ENCODE measurements at places on chromosomes 3 and 15. TPM values are rescaled to one million over a fixed set of nuclear protein-coding genes. Genes with fewer than 3 reads are reported as not detected.

LXN gene
- 5.7 TPM for total RNA-seq

TIGIT gene
- 0.13 TPM for total RNA-seq

IVD gene
- 58.4 TPM for total RNA-seq

SLC27A2 gene
- 0.74 TPM for total RNA-seq

HDC gene
- 0.65 TPM for total RNA-seq

GPR171 gene
- total RNA-seq = 0.62 TPM

INKA1 gene
- 3.8 TPM for total RNA-seq

GRCh38 chr3:1421577-1421976 is 328.8 kb downstream of the CNTN6 start:
- DNase-seq = no peak

GRCh38 chr3:152317184-152317583 is 48.5 kb downstream of the MBNL1 start:
- no peak for DNase-seq

DNA sequence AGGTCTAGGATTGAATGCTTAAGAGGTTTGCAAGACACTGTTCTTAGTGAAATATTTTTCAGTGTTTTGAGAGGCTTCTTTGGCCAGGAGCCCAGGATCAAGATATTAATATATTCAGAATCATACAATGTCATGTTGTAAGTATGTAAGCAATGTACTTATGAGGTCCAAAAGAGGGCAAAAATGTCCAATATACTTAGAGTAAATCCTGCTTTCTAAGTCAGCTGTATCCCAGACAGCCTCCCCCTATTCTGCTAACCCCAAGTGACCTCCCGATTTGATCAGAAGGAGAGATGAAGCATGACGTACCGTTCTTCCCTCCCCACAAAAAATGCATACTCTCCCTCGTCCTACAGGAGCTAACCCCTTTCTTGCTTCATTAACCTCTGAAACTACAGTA is 70.9 kb downstream of the CHAC1 start:
- DNase-seq = no peak

DNA sequence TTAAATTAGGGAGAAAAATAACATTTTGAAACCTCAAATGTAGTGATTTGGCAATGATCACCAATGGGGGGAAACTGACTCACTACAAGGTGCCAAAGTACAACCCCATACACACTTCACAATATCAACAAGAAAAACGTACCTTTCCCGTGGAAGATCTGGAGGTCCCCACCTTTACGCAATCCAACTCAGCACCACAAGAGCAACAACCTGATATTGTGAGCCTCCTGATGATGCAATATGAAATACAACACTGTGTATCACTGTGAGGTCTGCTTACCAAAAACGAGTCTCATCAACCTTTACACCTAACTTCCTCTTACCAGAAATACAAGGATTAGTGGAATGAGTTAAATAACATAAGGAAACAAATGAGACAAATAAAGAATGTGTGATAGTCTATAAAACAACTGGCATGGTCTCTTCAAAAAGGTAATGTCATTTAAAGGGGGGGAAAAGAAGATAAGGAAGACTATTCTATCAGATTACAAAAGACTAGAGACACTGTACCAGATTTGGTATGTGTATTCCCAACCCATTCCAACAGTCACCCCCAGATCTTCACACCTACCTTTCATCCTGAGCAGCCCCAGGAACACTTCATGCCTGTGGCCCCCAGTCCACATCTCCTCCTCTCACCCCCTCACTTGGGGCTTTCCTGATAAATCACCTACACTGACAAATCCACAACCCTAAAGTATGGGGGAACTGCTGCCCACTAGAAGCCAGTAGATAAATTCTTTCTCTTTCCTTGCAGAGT is 27.7 kb downstream of the DLG1 start:
- no peak for DNase-seq

GRCh38 chr3:14687360-14687759 is 12.4 kb downstream of the C3orf20 start:
- no peak for DNase-seq

DNA sequence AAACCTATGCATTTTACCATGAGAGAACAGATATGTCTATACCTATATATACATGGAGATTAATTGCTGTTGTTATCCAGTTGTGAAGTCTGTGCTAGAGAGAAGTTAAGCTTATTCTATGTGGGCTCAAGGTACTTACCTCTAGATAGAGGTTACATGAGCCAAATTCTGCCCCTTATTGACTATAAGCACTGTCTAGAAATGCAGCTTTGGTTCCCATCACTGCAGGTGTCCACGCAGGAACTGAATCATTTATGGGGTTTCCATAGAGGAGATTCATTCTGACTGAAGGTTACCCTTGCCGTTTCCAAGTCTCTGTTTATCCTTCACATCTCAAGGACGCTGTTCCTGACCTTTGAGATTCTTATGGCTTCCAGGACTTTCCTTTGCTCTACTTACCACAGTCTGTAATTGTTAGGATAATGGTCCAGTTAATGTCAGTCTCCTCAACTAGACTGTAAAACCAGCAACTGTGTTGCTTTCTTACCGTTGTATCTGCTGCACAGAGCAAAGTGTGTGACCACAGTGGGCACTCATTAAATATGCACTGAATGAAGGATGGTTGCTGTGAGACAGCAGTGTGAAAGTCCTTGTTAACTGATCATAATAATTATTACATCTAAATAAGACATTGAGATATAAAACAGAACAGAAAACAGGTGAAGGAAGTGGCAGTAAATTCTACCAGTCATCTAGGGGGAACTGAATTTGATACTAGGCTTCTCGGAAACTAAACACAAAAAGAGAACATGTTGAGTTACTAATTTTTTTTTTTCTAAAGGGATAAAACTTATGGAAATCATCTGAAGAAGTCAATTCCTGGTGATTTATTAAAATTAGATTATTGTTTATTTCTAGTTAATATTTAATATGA is 44.0 kb upstream of the BCL6 start:
- DNase-seq = no peak

- no peak for DNase-seq
Measured at GRCh38 chr3:54917174-54917573, 10.7 kb downstream of the LRTM1 start.

DNA sequence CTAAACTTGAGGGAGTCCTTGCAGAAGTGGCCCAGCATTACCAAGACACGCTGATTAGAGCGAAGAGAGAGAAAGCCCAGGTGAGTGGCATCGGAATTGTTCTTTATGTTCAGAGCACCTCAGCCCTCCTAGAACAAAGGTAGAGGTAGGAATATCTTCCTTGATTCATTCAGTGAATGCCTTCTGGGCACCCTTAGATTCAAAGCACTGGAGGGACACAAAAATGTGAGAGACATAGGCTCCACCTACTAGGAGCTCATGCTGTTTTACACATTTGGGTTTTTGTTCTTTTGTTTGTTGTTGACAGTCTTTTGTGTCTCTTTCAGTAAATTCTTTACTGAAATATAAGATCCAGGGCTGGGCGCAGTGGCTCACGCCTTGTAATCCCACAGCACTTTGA is 68.2 kb downstream of the IQGAP1 start:
- no peak for DNase-seq

DNA sequence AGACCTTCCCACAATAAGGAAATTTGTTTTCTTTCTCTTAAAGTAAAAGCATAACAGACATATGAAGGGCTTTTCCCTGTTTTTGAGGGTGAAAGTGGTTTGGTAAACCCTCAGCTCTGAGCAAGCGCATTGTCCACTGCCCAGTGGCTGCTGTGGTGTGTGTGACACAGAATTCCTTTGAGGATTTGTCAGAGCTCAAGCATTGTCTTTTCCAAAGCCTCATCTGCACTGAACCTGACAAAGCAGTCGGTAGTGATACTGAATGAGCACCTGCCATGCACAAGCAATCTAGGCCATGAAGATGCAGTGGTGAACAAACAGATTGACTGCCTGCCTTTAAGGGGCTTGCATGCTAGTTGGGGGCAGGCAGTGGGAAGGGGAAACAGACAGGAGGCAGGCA is 128.3 kb downstream of the PLCL2 start:
- DNase-seq = no peak

GRCh38 chr3:123655400-123655799 is 70.5 kb upstream of the HACD2 start:
- no peak for DNase-seq

DNA sequence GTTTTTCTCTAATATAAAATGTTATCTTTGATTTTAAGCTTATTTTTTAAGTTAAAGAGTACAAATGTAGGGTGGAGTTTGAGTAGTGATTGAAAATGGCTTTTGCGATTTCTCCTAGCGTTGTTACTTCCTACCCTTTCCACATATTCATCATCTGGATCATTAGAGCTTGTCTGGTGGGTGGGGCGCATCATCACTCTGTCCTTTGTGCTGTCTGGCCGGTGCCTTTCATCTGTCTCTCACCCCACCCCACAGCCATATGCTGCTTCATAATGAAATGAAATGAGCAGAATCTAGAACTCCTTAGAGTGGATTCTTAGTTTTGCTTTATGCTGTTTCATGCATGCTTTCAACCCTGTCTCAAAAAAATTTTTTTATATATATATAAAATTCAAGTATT is 44.3 kb downstream of the ATP1B3 start:
- DNase-seq = no peak

DNA sequence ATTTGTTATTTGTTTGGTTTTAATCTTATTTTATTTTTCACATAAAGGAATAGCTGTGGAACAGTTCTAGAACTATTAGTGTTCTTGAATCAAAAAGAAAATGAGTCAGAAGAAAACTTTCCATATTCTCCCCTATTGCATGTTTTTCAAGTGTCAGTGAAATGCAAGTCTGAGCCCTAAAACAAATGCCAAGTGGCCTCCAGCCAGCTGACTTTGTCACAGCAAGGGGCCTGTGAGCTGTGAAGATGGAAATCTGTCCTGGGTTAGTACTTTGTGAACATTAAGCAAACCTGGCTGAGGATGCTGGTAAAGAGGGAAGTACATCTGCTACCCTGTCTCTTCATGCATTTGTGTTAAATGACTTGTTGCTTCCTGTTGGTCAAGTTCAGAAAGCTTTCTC is 14.2 kb downstream of the LRRC49 start:
- no peak for DNase-seq

GRCh38 chr15:82040862-82041261 is 5.0 kb downstream of the MEX3B start:
- DNase-seq = no peak

Data from left cardiac atrium (tissue), 4 donors.